ENCODE measurements at places on chromosomes 2 and 18.

DNA sequence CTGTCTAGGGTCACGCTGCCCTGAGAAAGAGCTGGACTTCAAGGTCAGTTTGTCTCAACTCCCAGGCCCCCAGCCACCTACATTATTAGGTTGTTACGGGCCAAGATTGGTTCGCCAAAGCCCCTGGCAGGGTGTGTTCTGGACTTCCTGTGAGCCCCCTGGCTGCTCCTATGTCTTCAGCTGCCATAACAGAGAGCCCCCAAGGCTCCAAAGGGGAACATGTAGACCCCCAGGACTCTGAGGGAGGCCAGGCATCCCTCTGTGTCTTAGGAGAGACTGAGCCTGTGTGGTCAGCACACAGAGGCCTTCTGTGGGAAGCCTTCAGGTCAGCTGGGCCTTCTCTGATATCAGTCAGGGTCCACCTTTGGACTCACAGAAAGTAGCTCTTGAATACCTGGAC is 58.3 kb downstream of the INHBB start:
- no peak for DNase-seq

DNA sequence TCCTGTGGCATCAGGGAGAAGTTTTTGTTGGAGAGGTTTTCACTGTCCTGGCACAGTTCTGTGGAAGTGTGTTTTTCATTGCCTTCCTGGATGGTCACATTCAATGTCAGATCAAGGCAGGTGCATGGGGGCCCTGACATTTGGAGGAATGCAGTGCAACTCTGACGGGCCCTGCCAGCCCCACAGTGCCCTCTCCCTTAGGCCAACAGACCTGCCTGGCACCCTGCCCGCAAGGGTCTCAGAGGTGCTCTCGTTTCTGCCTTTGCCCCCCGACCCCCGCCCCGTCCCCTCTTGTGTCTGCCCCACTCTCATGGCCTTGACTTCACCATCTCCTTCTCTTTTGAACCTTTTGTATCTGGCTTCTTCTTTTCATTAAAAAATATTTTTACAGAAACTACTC is 257.2 kb upstream of the HDAC4 start:
- no peak for DNase-seq

- DNase-seq: no peak
Measured at GRCh38 chr2:54454548-54455130, 1.5 kb upstream of the SPTBN1 start.

- no peak for DNase-seq
Measured at GRCh38 chr2:241760301-241760771, 16.3 kb upstream of the GAL3ST2 start.

- DNase-seq: peak; percentile 96
Measured at GRCh38 chr2:10497797-10498251, 49.7 kb upstream of the ODC1 start.
